Caco-2 (cell line): ENCODE measurements at places on chromosomes 11 and 22. TPM values are rescaled to one million over a fixed set of nuclear protein-coding genes. Genes with fewer than 3 reads are reported as not detected.

- no peak for DNase-seq
These were observed 10.7 kb downstream of the LSP1 start for GRCh38 chr11:1863352-1864216.

- DNase-seq: no peak
These were observed 6.0 kb upstream of the RPL3 start for GRCh38 chr22:39325392-39325932.

DNA sequence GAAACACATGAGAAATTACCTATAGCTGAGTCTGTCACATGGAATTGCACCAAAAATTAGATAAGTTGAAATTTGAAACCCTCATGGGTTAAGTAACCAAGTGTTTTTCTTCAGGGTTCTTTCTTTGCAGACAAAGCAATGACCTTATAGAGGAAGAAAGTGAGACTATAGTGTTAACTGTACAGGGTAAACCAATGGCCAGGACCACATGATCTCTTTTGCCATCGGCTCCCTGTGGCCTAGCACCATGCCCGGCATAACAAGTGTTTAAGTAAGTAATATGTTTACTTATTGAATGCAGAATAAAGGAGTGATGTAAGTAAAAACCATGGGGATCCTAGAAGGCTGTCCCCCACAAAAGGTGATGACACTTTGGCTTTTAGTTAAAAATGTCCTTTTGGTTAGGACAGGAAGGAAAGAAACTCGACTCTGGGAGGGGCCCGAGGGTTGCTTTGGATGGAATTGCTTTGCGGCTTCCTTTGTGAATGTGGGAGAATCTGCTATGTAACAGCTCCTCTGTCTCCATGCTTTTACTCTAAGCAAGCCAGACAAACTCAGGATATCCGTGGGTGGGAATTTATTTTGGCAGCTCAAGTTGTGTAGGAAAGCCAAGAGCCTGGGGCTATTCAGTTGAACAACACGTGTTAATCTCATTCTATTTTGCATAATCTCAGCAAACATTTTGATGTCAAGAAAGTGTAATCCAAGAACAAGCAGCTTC lies 454.7 kb downstream of the INSC start:
- no peak for DNase-seq

DNA sequence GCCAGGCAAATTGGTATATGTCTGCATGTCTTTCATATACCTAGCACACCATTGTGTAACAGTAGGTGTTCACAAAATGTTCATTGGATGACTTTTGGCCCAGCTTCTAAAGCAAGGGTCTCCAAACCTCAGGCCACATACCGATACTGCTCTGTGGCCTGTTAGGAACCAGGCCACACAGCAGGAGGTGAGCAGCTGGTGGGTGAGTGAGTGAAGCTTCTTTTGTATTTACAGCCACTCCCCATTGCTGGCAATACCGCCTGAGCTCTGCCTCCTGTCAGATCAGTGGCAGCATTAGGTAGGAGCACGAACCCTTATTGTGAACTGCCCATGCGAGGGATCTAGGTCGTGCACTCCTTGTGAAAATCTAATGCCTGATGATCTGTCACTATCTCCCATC lies 836.6 kb downstream of the NTM start:
- DNase-seq: no peak

GRCh38 chr11:47391077-47391583 lies 12.8 kb upstream of the SPI1 start:
- no peak for DNase-seq

DNA sequence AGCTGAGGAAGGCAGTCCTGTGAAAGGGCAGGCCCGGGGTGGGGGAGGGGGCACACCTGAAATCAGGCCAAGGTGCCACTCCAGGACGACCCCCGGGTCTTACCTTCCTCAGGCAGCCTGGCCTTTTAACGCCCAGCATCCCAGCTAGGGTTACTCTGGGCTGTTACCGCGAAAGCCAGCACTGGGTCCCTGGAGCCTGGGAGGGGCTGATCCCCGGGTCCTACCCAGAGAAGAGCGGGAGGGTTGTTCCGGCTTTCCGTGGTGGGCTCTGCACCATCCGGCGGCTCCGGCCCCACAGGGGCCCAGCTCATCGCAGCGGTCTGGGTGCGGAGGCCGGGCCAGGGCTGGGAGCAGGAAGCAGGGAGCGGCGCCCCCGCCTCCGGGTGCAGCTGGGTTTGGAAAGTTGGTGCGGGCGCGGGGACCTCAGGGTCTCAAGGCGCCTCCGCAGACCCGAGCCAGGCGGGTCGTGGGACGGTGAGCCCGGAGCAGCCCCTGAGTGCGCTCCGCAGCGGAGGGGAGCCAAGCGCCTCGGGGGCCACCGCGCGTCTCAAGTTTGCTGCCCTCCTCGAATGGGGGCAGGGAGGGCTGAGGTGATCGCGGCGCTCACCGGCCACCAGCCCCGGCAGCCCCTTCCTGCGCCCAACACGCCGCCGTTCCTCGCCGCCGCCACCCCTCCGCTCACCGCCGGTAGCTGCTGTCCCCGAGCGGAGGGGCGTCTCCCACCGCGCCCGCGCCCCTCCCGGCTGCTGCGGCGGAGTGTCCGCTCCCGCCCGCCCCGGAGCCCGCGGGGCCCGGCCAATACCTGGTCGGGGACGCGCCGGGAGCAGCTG lies 831 bp downstream of the CHST1 start:
- DNase-seq: no peak

- peak; percentile 53 for DNase-seq
These were observed at the start of gene CCDC89 for GRCh38 chr11:85685820-85686459. CCDC89 (minus strand) TSS chr11:85686195; CDS start chr11:85686130, 65 bp downstream.

DNA sequence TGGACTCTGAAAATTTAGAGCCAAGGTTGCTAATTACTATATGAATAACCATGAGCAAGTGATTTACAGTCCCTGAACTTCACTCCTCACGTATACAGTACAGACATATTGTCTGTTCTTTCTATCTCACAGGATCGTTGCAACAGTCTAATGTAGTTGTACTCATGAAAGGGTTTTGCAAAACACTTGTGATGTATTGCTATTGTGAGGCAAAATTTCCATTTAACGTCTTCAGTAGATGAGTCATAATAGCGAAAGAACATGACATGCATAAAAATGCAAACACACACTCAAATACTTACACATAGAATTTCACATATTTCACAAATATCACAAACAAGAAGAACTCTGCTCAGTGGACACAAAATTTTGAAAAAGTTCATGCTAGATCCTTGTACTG lies 134.6 kb upstream of the TRPC6 start:
- DNase-seq: no peak

DNA sequence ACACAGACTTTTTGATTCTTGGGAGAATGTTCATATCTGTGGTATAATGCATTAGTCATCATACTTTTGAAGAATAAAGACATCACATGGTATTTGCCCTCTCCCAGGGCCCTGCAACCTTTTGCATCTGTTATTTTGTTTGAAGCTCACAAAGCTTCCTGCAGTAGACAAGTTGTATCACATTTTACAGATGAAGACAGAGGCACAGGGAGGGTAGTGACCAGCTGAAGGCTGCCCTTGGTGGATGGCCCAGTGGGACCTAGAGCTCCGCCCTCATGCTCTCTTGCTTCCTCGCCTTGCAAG lies 66.4 kb downstream of the UBASH3B start:
- DNase-seq: no peak

DNA sequence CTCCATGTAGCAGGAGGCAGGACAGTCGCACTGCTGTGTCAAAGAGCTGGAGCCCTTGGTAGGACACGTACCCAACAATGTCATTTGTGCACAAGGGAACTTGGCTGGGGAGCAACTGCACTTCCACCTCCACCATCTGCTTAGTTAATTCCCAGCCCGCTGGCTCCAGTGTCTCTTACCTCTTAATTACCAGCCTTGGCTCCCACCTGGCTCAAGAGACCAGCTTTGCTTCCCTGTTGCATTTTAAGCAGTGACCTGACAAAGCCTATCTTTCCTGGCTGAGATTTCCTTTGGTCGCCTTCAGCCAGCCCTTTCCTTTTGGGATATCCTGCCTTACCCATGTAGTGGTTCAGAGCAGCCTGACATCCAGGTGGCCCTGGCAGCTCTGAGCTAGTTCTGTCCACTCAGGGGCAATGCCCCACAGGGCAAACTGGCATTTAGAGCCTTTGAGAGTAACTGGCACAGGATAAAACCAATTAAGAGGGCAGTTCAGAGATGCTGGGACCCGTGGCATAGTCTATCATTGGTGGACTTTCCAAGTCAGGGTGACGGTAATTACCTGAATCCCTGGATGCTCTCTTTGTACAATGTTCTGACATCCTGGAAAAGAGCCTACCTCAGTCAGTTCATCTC lies 212.6 kb upstream of the SORL1-AS1 start:
- no peak for DNase-seq

- DNase-seq: peak; percentile 77
These were observed 580 bp downstream of the DTX4 start for GRCh38 chr11:59172345-59173079.

DNA sequence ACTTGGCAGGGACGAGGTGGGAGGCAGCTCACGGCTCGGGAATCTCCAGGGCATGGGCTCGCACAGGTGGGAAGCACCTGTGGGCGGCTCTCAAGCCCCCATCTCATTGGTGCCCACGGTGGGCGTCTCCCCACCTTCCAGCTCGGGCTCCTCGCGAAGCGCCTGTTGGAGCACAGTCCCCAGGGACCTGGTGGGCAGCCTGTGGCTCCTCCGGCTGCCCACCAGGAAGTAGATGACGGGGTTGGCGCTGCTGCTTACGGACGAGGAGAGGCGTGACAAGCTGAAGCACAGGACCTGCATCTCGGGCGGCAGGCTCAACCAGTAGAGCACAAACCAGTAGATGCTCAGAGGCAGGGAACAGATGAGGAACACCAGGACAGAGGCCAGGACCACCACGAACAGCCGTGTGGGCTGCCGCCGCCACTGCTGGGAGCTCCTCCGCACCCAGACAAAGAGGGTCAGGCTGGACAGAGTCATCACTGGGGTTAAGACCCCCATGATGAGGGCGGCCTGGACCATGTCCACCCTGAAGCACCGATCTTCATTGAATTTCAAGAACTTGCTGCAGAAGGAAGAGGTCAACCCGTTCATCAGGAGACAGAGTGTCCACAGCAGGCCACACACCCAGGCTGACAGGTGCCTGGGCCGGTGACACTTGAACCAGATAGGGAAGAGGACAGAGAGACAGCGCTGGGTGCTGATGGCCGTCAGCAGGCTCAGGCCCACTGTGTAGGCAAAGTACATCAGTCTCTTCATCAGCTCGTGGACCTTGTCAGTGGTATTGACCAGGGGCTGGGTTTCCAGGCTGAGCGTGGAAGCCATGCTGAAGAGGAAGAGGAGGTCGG lies 633 bp downstream of the MRGPRD start:
- peak; percentile 37 for DNase-seq

DNA sequence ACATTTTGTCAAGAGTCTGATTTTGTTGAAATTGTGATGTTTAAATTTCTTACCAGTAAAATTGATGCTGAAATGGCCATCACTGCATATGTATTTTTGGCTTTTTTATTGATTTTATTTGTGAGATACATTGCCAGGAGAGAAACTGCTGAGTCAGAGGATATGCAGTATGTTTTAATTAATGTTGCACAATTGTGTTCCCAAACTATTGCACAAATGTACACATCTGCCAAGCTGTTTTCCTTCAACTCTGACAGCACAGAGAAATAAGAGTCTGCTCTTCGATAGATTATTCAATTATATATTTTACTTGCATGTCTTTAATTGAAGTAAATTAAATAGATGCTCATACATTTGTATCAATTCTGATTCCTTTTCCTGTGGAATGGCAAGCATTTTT lies 640.2 kb upstream of the LUZP2 start:
- no peak for DNase-seq

DNA sequence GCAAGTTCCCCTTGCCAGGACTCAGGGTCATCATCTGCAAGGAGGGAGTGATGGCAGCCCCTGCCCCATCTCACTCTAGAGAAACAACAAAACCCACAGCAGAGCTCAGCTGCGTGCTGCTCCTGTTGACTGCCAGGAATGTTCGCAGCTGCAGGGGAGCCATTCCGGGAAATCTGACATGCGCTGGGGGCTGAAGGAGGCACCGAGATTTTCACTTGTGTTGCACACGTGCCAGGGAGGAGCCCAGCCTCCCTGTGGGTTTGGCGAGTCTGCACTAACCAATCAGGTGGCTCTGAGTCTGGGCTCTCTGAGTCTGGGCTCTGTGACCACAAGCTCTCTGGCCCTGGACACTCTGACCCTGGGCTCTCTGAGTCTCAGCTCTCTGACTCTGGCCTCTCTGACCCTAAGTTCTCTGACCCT lies 10.5 kb downstream of the FGF3 start:
- no peak for DNase-seq

DNA sequence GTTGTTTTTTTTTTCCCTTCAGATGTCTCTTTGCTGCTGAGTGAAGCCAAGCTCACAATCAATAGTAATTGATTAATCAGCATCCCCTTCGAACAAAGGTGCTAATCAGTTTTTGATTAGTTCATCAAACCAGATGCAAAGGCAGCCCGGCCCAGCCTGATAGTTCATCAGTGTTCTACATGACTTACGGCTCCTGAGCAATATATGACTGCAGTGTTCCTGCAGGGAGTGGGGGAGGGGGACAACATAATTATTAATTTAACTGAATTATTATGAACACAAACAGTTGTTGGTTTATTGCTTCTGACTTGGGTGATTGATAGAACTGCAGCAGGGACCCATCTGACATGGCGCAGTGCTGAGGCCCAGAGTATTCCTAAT lies 315.3 kb downstream of the CADM1 start:
- no peak for DNase-seq

DNA sequence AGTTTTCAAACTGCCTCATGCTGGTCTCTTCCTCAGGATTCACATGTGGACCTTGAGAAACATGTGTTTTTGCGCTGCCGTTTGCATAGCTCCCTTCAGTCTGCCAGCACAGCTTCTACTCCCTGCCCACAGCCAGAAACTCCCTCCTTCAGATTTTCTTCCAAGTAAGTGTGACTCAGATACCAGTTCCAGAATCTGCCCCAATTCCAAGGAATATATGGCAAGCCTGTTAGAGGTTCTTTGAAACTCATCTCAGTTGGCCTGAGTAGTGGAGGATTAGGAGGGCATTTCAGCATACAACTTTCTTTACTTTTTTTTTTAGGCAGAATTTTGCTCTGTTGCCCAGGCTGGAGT lies 67.1 kb downstream of the SNX19 start:
- no peak for DNase-seq

GRCh38 chr22:29156507-29156906 lies 49.2 kb upstream of the EMID1 start:
- DNase-seq: no peak

GRCh38 chr22:48618326-48618725 lies 1209.3 kb downstream of the BRD1 start:
- DNase-seq: no peak

DNA sequence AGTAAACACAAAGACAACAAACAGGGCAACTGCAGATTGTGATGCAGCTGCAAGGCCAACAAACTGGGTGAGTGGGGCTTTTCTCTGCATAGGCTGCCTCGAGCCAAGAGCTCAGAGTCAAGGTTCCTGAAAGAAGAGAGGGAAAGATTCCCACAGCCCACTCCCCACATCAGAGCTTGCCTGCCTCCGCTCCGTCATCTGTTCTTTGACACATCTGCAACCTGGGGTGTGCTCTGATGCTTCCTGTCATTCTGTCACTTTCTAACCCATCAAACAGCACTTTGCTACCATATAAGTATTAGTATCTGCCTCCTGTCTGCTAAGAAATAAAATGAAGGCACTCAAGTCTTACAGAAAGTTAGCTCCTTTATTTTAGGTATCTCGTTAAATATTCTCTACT lies 46.9 kb downstream of the C22orf31 start:
- DNase-seq: no peak

GRCh38 chr22:38986629-38987028 lies 4.5 kb downstream of the APOBEC3B start:
- DNase-seq: no peak

The STK33 gene
- 0.51 and 0.98 TPM in 2 replicates for total RNA-seq

The FBXO7 gene
- total RNA-seq: 82.7 and 85.1 TPM in 2 replicates

The NFAM1 gene
- total RNA-seq: not detected in 2 replicates

The GSTT2B gene
- 9.0 and 9.6 TPM in 2 replicates for total RNA-seq

The OR5D13 gene
- total RNA-seq: not detected in 2 replicates

The SUN2 gene
- total RNA-seq: 61.9 and 67.8 TPM in 2 replicates

The EXPH5 gene
- total RNA-seq: 15.3 and 18.1 TPM in 2 replicates

The MS4A2 gene
- total RNA-seq: not detected in 2 replicates

The ASPHD2 gene
- total RNA-seq: not detected in 2 replicates
